ENCODE measurements at places on chromosomes 4 and X. TPM values are rescaled to one million over a fixed set of nuclear protein-coding genes. Genes with fewer than 3 reads are reported as not detected.

DNA sequence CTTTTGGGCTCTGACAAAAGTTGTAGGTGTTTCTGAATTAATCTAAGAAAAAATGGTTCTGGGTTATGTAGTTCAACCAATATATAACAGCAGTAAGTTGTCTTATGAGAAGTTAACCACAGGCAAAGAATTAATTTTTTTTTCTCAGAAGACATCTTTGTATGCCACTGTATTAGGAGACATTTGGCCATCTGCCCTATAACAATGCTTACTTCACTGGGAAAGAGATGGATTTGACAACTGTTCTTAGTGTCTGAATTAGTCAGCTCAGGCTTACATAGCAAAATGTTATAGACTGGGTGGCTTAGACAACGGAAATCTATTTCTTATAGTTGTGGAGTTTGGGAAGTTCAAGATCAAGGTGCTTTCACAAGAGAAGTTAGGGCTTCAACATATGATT is 508.1 kb downstream of the STIM2 start:
- DNase-seq = no peak

DNA sequence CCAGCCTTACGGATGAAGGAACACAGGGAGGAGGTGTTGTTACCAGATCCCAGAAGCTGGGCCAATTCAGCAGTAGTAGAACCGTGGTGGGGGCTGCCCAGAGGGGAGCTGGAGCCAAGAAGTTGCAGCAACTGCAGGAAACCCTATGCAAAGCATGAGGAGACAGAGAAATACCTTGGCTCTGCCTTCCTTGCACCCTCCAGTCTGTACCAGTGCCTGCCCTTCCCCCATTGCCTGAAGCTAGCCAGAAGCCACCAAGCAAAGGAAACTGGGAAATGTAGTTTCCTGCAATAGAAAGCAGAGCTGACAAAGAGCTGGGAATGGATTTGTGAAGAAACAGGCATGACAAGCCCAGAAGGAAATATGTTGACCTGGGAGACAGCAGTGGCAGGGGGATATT is 108.7 kb upstream of the FUNDC1 start:
- no peak for DNase-seq

Gene USP51
- 0.25 TPM for polyA plus RNA-seq

Gene TKTL1
- polyA plus RNA-seq = 282 TPM

Gene SYNPO2
- polyA plus RNA-seq = 0.08 TPM

Data from immature natural killer cell (primary cell).